Iris pigment epithelial cell (primary cell): ENCODE measurements at places on chromosomes 2 and 18.
A peak's percentile ranks its signal among the peaks of the same experiment; 100 is the strongest.

GRCh38 chr2:231422056-231422455 lies 26.5 kb downstream of the B3GNT7 start:
- DNase-seq: no peak

DNA sequence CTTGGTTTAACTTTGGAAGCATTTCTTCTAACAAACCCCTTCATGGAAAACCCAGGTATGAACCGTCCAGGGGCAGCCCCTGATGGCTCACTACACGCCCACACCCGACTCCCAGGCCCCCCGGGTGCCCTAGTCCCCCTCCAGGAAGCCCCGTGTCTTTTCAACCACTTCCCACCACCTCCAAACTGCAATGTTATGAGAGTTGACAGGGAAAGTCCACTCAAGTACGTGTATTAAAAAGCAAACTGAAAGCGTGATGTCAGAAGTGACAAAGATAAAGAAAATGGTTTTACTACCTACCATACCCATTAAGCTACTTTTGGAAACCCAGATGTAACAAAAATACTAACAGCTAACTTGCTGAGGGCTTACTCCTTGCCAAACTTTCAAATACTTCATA lies 51.5 kb downstream of the L3MBTL4 start:
- no peak for DNase-seq

DNA sequence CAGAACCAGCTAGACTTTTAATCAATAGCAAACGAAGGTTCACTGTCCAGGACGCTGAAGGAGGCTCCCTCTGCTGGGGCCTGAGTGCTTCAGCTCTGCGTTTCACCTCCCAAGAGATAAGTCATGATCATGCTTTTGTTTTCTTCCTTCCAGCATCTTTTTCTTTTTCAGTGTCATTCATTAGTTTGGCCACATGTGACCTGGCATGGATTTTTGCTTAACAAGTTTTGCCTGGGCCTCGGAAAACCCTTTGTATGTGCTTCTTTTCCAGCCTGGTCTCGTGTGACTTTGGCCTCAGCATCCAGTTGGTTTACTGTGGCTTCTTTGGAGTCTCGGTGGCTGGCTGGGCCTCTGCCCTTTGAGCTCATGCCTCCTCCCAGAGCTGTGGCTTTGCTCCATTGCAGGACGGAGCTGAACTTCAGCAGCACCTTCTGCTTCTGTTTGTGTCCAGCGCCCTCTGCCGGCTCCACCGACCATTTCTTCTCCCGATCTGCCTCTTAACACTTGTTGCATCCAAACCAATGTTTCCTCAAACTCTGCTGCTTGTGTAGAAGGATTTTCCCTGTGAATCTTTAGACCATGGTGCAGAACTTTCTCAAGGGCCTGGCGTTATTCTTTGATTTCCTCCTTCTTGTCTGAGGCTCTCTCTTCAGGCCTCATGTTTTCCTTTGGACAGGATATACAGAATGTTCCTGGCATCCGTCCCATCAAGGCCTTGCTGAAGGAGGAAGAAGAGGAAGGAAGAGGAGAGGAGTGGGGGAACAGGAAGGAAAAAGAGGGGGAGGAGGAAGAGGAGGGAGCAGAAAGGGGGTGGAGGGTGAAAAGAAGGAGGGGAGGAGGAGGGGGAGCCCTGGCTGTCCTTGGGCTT lies 23.6 kb upstream of the HES6 start:
- peak; percentile 93 for DNase-seq

- no peak for DNase-seq
Measured at GRCh38 chr18:45510656-45511055, 104.6 kb upstream of the SLC14A2 start.

- peak; percentile 34 for DNase-seq
Measured at GRCh38 chr18:36578871-36579710, 249.7 kb downstream of the TPGS2 start.

DNA sequence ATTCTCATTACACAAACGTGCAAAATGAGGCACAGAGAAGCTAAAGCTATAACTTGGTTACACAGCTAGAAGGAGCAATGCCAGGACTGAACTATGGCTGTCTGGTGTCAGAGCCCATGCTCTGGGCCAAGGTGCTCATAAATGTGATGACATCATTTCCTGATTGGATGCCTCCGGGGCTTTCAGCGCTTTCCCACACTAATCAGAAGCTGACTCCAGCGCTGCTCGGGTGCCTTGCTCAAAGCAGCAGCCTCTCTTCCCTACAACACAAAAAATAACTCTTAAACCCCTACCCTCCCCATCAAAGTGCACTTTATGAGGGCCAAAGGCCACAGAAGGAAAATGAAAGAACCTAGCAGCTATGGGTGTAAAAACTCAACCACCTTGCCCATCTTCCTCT lies 90.7 kb downstream of the STK39 start:
- DNase-seq: peak; percentile 80

DNA sequence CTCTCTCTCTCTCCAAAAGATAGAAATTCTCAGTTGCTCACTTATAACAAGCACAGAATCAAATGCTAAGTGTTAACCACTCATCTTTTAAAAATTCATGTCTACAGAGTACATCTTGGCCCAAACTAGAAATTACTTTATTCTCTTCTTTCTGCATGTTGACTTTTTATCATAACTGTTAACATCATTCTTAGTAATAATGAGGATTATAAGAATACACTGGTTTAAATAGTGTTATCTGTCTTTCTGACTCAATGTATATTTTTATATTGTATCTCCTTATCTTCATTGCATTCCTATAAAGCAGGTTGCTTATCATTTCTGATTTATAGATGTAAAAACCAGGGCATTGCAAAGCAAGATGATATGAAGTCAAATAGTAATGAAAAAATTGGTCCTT lies 17.8 kb upstream of the KLF7 start:
- no peak for DNase-seq

- no peak for DNase-seq
Measured at GRCh38 chr18:78893281-78894032, 86.2 kb upstream of the SALL3 start.

GRCh38 chr2:37564356-37564755 lies 107.1 kb downstream of the CDC42EP3 start:
- no peak for DNase-seq

DNA sequence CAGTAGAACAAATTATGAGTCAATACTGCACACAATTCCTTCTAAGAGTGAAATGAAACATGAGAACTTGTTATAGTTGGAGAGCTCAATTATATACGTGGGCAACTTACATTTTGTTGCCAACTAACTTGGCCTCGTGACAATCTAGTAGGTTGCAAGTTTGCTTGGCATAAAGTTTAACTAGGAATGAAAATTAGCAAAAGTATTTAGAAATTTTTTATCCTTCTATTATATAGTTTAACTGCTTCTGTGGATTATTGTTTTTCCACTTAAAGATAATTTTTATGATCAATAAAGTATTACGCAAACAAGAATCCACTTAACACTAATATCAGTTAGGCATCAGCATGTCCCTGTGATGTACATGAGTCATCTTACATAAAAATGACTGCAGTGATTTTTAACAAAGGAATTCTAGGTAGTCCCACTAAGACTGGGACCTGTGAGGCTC lies 41.1 kb downstream of the FAM124B start:
- no peak for DNase-seq

DNA sequence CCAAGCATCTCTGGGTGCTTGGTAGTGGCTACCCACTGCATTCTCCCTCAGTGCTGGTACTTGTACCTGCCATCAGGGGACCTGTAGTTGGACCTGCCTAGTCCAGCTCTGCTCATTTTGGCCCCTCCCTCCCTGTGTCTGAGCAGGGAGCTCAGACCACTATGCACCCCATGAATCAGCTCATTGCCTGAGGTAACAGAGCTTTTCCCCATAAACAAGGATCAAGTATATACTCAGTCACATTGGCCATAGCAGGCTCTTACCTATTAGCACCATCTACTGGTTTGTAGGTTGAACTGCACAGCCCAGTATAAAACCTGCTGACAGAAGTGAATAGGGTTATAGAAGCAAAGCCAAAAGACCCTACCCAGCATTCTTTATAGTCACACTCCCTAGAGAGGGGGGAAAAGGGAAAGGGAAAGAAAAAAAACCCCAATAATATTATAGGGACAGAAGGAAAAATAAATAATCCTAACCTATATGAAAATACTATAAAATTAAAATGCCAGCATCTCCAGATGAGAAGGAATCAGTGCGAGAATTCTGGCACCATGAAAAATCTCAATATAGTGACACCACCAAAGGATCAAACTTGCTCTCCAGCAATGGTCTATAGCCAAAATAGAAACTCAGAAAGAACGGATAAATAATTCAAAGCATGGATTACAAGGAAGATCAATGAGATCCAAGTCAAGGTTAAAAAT lies 6.9 kb upstream of the FLACC1 start:
- peak; percentile 73 for DNase-seq

GRCh38 chr2:39851651-39852110 lies 72.6 kb upstream of the THUMPD2 start:
- peak; percentile 56 for DNase-seq
